ENCODE measurements at places on chromosomes 13 and 19.

- DNase-seq = no peak
These were observed 125.5 kb downstream of the POSTN start for GRCh38 chr13:37473035-37473434.

GRCh38 chr19:8811315-8812172 lies 20.6 kb downstream of the ZNF558 start:
- no peak for DNase-seq

GRCh38 chr13:20713751-20714150 lies 10.3 kb downstream of the IL17D start:
- DNase-seq = no peak

DNA sequence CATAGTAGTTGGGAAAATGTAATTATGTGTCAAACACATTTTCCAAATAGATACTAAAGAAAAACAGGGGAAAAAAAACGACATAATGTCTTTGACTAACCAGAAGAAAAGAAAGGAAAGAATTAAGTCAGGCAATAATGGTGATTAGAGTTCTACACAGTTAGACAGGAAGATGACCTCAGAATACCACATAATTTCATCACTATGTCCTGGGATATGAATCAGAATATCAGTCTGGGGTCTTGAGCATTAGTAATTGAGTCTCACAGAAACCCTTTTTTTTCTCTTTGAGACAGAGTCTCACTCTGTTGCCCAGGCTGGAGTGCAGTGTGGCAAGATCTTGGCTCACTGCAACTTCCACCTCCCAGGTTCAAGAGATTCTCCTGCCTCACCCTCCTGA lies 503.4 kb downstream of the SLITRK1 start:
- no peak for DNase-seq

- DNase-seq = peak; percentile 46
These were observed 22.8 kb downstream of the HAUS8 start for GRCh38 chr19:17052439-17052838.

- no peak for DNase-seq
These were observed 15.1 kb downstream of the CCDC97 start for GRCh38 chr19:41324921-41325639.

- DNase-seq = peak; percentile 80
These were observed 109.8 kb upstream of the MLNR start for GRCh38 chr13:49110122-49110912.

GRCh38 chr13:80754441-80754840 lies 413.5 kb upstream of the SPRY2 start:
- DNase-seq = no peak

GRCh38 chr13:41455725-41456419 lies 1.5 kb upstream of the RGCC start:
- no peak for DNase-seq

GRCh38 chr19:11422163-11423065 lies 3.3 kb upstream of the RGL3 start:
- peak; percentile 81 for DNase-seq

GRCh38 chr13:42137856-42138537 lies 89.5 kb downstream of the DGKH start:
- DNase-seq = no peak

GRCh38 chr13:105247830-105248229 lies 1287.6 kb downstream of the EFNB2 start:
- DNase-seq = no peak

DNA sequence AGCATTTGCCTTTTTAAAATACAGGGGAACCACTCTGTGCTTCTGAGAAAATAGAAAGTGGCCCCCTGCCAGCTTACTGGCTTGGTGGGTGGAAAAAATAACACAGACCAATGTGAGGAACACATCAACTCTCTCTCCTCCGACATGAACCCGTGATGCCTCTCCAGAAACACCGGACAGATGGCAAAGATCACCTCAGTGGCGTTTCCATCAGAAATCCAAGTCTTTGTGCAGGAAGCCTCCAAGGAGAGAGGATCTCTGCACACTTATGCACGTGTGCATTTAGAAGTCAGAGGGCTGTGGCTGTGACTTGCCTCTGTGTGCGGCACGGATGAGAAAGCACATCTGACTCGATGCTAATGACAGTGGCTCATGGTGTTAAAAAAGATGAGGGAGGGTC lies 112.3 kb upstream of the KLF12 start:
- DNase-seq = peak; percentile 41

GRCh38 chr19:16223746-16224145 lies 26.0 kb downstream of the AP1M1 start:
- DNase-seq = no peak

GRCh38 chr19:5352229-5352763 lies 11.7 kb upstream of the PTPRS start:
- no peak for DNase-seq

GRCh38 chr13:66915596-66916185 lies 314.4 kb downstream of the PCDH9 start:
- no peak for DNase-seq

- no peak for DNase-seq
These were observed 4.3 kb downstream of the ZGLP1 start for GRCh38 chr19:10305139-10305806.

DNA sequence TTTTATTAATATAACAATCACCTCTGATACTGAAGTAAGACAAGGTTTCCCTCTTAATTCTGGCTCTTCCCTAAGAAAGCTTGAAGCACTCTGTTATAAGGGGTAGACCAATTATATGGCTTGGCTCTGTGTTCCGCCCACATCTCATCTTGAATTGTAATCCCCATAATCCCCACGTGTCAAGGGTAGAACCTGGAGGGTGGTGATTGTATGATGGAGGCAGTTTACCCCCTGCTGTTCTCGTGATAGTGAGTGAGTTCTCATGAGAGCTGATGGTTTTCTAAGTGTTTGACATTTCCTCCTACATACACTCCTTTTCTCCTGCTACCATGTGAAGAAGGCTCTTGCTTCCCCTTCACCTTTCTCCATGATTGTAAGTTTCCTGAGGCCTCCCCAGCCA lies 363.8 kb upstream of the PCDH20 start:
- no peak for DNase-seq

GRCh38 chr13:46183018-46183946 lies 1.3 kb upstream of the LCP1 start:
- DNase-seq = no peak

DNA sequence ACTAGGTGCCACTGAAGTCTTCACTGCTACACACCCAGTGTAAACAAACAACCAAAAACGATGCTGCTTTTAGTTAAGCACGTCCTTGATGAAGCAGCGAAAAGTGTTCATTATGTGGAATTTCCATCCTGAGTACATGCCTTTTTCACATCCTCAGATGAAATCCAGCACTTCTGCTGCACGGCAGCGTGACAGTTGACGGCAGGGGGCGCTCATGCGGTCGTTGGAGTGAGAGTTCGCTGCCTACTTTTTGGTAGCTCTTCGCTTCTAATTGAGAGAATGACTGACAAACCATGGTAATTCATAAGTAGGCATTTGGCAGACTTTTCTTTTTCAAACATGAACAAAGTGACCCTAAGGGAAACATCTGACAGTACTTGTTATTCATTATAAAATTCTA lies 1124.9 kb downstream of the EFNB2 start:
- no peak for DNase-seq

DNA sequence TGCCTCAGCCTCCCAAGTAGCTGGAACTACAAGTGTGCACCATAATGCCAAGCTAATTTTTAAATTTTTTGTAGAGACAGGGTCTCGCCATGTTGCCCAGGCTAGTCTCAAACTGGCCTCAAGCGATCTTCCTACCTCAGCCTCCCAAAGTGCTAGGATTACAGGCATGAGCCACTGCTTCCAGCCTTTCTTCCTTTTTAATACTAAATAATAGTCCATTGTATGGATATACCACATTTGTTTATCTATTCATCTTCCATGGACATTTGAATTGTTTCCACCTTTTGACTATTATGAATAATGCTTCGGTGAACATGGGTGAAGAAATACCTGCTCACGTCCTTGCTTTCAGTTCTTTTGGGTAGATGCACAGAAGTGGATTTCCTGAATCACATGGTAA lies 24.4 kb downstream of the GARRE1 start:
- no peak for DNase-seq

- no peak for DNase-seq
These were observed 332.1 kb downstream of the UQCRFS1 start for GRCh38 chr19:28880735-28881401.

- no peak for DNase-seq
These were observed 41.1 kb downstream of the GPR12 start for GRCh38 chr13:26719356-26719945.

DNA sequence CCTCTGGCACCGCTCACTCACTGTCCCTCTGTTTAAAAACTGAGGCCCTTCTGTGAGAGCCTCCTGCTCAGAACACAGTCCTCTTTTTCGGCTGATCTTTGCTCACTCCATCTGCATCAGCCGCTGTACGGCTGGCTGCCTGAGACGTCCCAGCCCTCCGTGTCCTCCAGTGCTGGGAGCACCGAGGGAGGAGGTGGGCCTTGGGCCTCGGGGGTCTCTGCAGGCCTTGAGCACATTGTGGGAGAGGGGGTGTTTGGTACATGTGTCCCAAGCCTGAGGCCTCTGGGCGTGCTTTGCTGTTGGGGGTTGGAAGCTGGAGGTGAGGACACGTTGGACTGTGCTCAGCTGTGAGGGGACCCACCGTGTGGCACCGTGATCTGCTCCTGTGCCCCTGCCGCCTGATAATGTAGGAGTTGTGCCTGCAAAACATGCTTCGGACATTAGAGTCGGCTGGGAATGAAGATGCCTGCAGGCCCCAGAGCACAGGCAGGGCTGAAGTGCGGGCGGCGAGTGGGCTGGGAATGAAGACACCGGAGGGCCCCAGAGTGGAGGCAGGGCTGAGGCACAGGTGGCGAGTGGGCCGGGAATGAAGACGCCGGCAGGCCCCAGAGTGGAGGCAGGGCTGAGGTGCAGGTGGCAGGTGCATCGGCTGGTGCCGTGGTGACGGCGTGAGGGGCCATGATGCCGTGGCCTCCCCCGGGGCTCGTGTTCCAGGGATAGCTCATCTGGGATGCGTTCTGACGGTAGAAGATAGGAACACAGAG lies 30.6 kb downstream of the MCF2L start:
- no peak for DNase-seq

- no peak for DNase-seq
These were observed 39.5 kb upstream of the CNMD start for GRCh38 chr13:52779103-52779502.

DNA sequence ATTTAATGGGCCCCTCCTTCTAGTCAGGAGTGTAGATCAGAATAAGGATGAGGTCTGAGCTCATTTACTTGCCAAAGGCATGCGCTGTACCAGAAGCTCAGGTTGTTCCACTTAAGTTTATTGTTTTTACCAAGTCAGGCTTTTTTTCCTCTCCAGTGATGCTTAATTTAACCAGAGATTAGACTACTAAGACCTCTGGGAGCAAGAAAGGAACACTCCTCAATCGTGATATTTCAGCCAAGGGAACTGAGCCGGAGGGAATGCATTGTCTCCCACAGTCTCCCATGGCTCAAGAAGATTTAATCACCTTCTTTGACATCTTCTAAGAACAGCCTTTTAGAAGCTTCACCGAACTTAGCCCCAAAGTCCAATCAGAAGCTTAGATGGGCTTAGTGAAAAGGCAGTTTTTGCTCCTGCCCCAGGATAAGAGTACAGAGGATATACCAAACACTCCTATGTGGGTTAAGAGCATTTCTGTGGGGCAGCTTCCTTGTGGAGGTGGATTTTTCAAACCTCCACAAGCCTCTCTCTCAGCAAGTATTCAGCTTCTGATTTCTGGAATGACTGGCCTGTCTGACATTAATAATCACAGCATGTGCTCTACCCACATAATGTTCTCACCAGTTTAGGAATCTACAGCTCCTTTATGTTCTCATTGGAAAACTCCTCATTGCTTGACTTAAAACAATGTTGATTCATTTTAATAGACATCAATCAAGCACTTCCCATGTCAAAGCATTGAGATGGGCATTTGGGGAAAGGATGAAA lies 322.7 kb downstream of the SUCLA2 start:
- no peak for DNase-seq

DNA sequence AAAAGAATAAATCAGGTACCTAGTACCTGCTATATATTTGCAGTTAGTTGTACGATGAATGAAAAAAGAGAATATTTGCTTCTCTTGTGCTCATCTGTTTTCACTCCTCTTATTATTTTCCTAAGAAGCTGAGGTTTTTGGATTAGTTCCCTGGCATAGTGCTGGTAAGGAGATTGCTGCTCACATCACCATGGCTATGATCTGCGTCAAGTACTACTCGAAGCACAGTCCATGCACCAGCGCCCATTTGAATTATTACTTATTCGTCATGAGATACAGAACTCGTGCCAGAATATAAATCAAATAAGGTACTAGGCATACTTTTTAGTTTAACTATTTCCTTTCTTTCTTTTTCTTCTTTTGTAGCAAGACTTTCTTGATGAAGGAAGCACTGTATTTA lies 7.1 kb downstream of the SERTM1 start:
- no peak for DNase-seq

DNA sequence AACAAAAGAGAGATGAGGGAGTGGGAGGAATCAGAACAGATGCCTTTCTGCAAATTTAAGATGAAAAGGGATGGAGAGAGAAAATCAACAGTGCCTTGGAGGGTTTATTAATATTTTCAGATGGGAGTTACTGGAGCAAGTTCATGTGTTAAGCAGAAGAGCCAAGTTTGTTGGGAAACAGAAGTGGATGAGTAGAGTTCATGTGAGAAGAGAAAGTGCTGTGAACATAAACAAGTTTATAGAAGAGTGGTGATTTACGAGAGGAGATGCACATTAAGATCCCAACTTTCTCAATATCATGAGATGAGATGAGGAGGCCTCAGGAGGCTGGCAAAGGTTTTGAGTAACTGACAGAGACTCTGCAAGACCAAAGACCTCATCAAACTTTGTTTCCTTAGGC lies 274.1 kb upstream of the HTR2A start:
- no peak for DNase-seq

GRCh38 chr13:91145571-91146205 lies 201.8 kb upstream of the MIR17HG start:
- no peak for DNase-seq

GRCh38 chr19:5627395-5627904 lies 4.6 kb downstream of the SAFB start:
- DNase-seq = peak; percentile 37

GRCh38 chr13:107590556-107590955 lies 624.8 kb downstream of the LIG4 start:
- no peak for DNase-seq

DNA sequence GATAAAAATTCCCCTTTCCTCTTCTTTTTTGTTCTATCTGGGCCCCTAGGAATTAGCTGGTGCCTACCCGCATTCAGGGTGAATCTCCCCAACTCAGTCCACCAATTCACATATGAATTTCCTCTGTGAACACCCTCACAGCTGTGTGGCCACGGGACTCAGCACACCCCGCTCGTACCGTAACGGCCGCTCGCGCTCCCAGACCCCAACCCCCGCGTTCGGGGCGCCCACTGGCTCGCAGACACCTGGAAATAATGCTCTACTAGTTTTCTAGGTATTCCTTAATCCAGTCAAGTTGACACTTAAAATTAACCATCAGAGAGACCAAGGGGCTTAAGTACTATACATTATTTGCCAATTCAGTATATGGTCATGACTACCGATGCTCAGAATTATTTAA lies 1702.1 kb upstream of the PCDH20 start:
- no peak for DNase-seq

DNA sequence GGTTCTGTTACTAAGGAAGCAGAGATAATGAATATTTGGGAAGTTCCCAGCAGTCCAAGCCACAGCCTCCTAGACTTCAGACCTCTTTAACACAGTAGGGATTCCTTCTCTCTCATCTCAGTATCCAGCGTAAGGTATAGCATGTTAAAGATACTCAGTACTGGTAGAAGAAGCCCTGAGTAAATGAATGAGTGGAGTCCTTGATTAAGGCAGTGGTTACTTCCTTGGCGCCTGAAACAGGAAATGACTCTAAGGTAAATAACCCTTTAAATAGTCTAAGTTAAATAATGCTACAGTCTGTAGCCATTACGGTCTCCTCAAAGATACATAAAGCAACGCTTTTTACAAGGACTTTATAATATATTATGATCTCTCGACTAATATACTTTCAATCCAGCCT lies 650.8 kb upstream of the MIR17HG start:
- DNase-seq = no peak

All from CD4-positive, alpha-beta T cell treated with Interleukin-4 for 1 hour (primary cell).